ENCODE measurements at places on chromosomes 1 and 21.

DNA sequence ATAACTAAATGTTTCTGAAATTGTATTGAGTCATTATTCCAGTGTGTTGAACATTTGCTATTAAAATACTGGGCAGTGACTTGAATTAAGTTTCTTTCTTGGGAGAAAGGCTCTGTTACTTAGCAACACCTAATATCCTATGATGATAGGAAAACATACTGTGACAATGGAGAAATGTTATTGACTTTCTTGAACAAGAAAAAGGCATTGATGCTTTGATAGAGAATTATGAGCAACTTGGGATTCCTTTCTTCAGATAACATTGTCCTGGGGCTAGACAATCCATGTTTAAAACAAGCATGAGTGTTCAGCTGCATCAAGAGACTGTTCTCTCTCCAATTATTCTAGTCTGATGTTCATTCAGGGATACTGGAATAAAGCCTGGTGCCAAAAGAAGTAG is 215.9 kb upstream of the L1TD1 start:
- DNase-seq, result peak; percentile 5

GRCh38 chr21:41410767-41411448 is 15.1 kb upstream of the MX1 start:
- no peak for DNase-seq

DNA sequence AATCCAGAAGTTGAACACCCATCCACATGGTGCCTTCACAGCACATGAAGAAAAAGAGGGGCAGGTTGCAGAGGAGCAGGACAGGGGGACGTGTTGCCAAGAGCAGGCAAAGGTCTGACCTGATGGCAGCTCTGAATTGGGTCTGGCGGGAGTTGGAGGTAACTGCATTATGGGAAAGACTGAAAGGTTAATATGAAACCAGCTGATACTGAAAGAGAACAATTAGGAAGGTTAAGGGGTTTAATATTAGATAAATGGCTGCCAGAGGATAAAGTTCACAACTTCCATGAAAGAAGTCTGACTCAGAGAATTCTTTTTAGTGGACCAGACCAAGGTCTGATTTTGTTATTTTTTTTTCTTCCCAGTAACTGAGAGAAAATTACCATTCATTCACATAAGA is 76.1 kb downstream of the CD58 start:
- DNase-seq, result no peak

DNA sequence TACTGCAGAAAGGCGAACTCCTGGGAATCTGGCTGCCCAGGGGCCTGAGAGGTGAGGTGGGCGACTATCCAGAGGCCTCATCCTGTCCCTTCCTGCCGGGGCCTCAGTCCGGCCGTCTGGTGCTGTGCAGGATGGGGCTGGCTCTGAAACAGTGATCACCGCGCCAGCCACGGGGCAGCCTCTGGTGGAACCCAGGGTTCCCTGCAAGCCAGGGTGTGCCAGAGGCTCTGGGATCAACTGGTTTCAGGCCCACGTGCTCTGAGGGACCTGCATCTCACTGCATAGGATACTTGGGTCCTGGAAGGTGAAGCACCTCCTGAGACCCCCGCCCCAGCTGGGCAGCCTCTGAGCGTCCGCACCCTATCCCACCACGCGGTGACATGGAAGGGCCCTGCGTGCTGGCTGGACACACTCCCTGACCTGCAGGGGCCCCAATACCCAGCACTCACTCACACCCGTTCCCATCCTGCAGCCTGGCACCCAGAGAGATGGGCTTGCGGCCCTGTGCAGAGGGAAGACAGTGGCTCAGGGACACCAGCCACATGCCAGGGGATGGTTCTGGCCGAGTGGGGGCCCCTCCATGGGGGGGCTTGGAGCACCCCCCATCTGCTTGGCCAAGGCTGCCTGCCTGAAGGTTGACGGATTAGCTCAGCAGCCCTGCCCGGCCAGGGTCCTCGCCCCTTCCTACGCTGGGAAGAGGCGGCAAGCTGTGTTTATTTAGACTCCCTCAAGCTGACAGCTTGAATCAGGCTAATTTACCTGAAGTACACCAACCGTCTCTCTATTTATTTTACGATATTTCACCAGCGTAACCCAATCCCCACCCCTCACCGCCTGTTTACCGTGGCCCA is 64.3 kb upstream of the TTC34 start:
- DNase-seq, result no peak

- no peak for DNase-seq
These were observed 242.1 kb downstream of the SLC45A1 start for GRCh38 chr1:8560035-8560434.

GRCh38 chr21:45835301-45836267 is 146.0 kb upstream of the COL6A1 start:
- DNase-seq, result no peak

DNA sequence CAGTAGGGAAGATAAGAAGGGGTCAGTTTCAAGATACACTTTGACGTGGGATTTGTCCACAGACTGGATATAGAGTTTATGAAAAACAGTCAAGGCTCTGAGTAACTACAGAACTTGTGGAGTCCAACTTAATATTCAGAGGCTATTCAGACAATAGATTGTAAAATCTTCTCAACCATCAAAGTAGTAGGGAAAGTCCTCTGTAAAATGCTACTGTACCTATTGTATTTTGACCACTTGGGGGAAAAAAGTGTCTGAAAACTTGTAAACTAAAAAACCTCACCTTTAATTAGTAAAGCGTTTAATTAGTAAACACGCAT is 10.5 kb downstream of the PTP4A2 start:
- no peak for DNase-seq

- peak; percentile 74 for DNase-seq
These were observed at the start of gene S100B for GRCh38 chr21:46604975-46605766. Gene S100B (minus strand): TSS chr21:46605082. CDS start chr21:46602415, 2,667 bp downstream.

DNA sequence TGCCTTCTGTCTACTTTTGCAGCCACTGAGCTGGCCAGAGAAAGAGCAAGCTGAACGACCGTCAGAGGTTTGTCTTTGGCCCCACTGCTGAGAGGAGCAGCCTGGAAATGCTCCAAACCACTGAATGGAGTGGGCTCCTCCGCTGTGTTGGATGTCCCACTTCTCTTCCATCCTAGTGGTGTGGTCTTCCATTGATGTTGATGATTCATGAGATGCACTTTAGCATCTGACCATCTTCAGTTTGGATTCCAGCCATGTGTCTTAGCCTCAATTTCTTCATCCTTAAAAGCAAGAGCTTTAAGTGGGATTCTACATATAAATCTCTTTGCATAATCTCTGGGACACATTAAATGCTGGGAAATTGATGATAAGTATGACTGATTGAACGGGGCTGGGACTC is 276.9 kb downstream of the SIPA1L2 start:
- no peak for DNase-seq

- peak; percentile 74 for DNase-seq
These were observed 33.4 kb downstream of the CYP2J2 start for GRCh38 chr1:59892841-59893811.

- DNase-seq, result no peak
These were observed 27.1 kb downstream of the LGR6 start for GRCh38 chr1:202220733-202221132.

DNA sequence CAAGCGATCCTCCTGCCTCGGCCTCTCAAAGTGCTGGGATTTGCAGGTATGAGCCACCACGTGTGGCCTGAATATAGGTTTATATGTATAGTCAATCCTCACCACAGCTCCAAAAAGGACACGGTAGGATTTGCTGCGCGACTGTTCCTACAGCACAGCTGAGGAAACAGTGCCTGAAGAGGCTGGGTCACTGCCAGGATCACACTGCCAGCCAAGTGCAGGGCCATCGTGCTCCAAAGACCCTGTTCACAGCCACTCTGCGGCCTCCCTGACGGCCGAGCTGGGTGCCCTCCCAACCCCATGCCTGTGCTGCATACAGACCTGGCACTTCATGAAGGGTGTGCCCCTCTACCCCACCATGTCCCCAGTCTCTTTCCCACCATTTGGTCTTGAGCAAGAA is 71.4 kb downstream of the MRPL37 start:
- no peak for DNase-seq

DNA sequence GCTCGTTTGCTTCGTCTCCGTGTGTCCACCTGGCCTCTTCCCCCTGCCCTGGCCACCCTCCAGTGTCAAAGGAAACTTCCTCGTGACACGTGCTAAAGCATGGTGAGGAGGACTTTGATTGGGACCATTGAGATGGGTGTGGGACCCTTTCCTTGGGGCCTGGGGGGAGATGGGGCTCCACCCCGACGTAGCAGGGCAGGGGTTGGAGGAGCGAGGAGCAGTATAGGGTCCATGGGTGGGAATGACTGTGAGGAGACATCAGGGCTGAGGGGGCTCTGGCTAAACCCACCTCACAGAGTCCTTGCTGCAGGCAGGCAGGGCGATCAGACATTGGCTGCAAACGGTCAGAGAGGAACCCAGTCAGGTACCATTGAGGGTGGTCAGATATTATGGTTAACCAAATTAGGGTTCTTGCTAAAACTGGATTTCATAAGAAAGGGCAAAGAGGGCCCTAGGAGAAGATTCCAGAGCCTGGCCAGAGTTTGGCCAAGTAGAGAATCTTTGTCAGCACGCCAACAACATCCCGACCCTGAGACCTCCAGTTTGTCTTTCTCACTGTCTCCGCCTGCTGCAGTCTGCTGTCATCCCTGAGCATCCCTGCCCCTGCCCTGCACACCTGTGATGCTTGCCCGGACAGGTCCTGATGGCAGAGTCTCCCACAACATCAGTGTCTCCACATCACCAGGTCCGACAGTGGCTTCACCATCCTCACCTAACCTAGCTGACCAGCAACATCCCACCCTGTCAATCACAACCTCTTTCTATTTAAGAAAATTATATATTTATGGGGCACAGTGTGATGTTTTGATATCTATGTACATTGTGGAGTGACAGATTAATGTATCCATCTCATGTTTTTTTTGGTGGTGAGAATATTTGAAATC is 8.0 kb downstream of the RNF187 start:
- DNase-seq, result no peak

GRCh38 chr1:192639607-192640368 is 3.8 kb downstream of the RGS13 start:
- DNase-seq, result no peak

GRCh38 chr1:29358183-29358582 is 121.9 kb downstream of the PTPRU start:
- no peak for DNase-seq

- DNase-seq, result no peak
These were observed 1.9 kb upstream of the S100A3 start for GRCh38 chr1:153550827-153551500.

DNA sequence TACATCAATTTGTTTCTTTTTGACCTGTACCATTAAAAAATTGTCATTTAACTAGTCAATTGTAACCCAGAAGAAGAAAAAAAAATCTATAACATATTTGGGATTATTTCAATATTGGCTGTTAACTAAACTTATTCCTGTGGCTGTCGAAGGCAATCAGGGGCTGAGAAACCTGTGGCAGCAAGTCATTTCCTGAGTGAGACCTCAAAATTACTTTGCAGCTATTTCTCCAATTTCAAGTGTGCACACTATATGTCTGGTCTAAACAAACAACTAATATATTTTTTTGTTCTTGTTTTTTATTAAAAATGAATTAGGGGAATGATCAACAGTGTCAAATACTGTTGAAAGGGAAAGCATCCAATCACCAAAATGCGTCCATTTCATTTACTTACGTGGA is 1357.6 kb upstream of the B3GALT2 start:
- no peak for DNase-seq

GRCh38 chr1:47436979-47437446 is 831 bp upstream of the FOXD2 start:
- DNase-seq, result no peak
